ENCODE measurements at places on chromosomes 6 and 20. TPM values are rescaled to one million over a fixed set of nuclear protein-coding genes. Genes with fewer than 3 reads are reported as not detected.

- DNase-seq, result no peak
These were observed 212.1 kb upstream of the MARCKS start for GRCh38 chr6:113644861-113645575.

- no peak for DNase-seq
These were observed 15.6 kb upstream of the MATN4 start for GRCh38 chr20:45323731-45324130.

GRCh38 chr6:113763876-113764275 is 93.3 kb upstream of the MARCKS start:
- DNase-seq, result no peak

GRCh38 chr6:106244931-106245330 is 80.6 kb downstream of the ATG5 start:
- no peak for DNase-seq

DNA sequence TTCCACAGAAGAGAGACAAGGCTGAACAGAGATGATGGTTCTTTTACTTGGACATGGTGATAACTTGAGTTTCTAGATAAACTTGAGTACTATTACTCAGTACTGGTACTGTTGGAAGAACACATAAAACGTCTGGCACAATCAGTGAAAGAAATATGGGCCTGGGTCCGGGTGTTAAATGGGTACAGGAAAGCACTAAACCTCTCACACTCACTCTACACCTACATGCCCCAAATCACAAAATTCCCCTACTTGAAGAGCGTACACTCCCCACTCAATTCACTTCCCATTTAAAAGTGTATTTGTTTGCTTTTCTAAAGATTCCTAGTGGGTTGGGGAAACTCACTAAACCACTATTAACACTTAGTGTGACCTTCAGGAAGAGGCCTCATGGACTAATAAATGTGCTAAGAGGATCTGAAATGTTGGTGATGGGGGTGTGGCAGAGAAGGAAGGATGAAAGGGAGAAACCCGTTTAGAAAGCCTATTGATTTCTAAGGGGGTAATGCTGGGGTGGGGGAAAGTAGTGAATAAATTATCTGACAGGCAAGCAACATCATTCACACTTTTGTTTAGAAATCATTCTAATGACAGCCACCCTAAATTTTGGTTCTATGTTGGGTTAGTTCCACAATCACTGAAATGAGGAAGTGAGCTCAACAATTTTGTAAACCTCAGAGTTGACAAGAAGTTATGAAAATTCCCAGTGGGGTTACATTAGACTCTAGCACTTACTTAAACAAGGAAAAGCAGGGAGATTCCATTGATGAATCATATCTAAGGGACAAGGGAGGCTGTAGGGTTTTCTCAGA is 222.6 kb upstream of the MARCKS start:
- no peak for DNase-seq

GRCh38 chr6:79250107-79250514 is 15.6 kb upstream of the HMGN3 start:
- DNase-seq, result no peak

- DNase-seq, result no peak
These were observed 129.9 kb downstream of the LRFN2 start for GRCh38 chr6:40457261-40457660.

DNA sequence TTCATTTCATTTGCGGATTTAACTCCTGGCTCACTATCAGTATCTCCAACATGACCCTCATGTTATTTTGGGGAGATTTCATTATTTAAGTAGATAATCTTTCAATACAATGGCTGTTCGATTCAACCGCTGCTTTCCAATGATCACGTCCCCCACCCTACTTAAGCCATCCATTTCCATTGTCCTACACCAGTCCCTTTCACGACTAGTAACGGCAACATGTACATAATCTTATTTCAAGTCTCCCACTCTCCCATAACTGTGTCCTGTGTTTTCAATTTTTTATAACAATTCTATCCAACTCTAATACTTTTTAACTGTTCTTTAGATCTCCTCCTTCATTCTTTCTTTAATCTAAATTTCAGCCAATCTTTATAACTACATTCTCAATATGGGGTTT is 890.8 kb upstream of the MAP3K7 start:
- DNase-seq, result no peak

The EYS gene
- total RNA-seq, result not detected

DNA sequence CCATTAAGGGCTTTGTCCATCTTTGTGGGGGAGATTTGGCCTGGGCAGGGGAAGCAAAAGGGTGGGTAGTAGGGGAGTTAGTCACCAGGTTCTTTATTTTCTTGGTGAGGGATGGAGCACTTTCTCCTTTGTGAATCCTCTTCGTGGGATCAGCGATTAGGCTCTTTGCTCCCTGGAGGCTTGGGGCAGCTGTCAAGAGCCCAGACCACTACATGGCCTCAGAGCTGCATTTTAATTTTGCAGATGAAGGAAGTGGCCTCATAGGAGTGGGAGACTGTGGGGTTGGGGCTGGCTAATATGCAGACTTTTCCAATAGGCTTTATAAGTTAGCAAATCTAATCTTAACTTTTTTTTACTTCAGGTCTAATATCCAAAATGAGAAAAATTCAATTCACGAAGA is 168.1 kb upstream of the DEFB112 start:
- DNase-seq, result no peak
